ENCODE measurements at places on chromosomes 13 and 19.

GRCh38 chr19:47792616-47793015 lies 11.7 kb downstream of the TPRX1 start:
- DNase-seq = no peak

DNA sequence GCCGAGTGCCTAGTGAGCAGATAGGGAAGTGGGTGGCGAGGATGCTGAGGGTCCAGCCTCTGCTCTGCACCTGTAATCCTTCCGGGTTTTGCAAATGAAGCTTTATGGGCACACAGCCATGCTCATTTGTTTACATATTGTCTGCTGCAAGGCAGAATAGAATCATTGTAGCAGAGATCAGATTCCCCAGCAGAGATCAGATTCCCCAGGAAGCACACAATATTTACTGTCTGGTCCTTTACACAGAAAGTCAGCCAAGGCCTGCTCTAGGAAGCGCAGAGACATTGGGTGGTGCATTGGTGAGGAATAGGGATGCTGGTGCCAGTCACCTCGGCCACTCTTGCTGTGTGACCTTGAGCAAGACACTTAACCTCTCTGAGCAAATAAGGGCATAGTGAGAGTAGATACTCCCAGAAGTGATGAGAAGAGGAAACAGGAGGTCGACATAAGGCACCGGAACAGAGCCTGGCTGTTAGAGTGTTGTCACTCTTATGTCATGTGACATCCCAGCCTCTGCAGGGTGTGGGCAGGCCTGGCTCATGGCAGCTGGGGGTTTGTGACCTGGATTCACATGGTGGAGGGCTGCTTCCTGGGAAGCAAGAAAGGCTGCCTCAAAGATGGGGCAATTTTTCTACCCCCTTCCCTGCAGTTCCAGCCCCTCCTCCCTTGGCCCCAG lies 25.6 kb downstream of the CARM1 start:
- no peak for DNase-seq

DNA sequence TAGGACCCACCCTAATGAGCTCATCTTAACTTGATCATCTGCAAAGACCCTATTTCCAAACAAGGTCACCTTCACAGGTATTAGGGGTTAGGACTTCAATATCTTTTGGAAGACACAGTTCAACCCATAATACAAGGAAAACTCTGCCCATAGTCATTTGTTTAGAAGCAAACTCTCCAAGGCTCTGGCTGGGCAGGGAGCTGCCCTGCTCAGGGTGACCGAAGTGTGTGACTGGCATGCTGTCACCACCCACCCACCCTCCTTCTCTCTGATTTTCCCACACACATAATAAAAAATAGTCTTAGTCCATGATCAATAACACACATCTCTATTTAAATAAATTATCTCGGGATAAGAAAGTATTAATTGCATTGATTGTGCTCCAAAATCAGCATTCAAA lies 161.1 kb downstream of the KCTD15 start:
- no peak for DNase-seq

DNA sequence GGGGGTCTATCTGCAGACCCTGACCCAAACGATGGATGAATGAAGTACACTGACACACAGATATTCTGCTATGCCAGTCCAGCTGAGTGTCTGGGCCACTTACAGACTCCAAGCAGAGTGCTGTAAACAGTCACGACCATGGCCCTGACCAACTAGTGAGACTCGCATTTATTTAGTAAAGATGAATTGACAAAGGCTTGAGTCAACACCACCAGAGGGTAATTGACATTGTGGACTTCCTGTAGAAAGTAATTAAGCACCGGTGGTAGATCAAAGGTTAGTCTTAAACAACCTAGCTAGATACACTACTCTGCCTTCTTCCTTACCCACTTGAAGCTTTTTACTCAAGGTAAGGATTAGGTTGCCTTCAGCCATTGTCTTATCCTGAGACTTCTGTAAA lies 63.4 kb upstream of the KPNA3 start:
- no peak for DNase-seq

GRCh38 chr13:61024046-61024445 lies 391.6 kb downstream of the PCDH20 start:
- DNase-seq = no peak

GRCh38 chr13:113734099-113734825 lies 24.8 kb upstream of the TMEM255B start:
- DNase-seq = no peak

DNA sequence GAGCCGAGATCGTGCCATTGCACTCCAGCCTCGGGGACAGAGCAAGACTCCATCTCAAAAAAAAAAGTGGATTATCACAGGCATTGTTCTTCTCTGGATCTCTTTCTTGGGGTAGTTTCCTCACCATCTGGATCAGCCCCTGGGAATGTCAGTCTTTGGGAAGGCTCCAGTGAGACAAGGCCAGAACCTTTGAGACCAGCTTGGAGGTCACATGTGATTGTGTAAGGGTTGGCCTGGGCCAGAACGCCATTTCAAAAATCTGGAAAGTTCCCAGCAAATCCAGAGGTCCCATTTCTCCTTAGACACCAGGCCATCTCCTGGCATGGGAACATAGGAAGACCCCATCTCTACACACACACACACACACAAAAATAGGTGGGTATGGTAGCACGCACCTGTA lies 14.2 kb upstream of the ANGPTL8 start:
- DNase-seq = no peak

GRCh38 chr19:40778706-40779284 lies 748 bp downstream of the RAB4B start:
- no peak for DNase-seq

DNA sequence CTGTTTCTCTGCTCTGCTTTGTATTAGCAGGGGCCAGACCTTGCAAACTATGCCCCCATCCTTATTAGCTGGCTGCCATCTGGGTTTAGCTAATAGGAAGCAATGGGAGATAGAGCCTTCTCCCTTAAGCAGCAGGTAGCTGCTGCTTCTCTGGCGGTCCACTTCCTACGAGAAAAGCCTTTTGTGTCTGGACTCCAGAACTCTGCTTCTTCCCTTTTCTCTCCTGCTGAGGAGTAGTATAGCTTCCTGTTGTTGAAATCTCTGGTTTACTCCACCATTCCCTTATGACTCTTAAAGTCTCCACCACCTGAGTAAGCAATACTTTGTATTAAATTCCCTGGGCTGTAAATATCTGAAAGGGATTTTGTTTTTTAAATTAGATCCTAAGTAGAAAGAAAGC lies 147.1 kb downstream of the DNAJC15 start:
- no peak for DNase-seq

DNA sequence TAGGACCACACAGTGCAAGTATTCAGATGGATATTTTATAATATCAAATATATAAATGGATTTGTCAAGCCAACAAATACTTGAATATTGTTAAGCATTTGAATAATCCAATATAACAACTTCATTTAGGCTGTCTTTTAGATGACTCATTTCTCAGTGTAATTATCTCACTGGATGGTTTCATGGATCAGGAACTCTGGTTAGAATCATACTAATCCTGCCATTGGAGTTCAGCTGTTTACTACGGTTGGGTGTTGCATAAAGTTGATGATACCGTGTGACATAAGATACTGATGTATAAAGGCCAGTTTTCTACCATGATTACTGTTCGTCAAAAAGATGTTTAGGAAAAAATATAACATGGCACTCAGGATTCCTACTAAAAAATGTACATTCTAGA lies 196.3 kb downstream of the TSHZ3 start:
- DNase-seq = no peak

DNA sequence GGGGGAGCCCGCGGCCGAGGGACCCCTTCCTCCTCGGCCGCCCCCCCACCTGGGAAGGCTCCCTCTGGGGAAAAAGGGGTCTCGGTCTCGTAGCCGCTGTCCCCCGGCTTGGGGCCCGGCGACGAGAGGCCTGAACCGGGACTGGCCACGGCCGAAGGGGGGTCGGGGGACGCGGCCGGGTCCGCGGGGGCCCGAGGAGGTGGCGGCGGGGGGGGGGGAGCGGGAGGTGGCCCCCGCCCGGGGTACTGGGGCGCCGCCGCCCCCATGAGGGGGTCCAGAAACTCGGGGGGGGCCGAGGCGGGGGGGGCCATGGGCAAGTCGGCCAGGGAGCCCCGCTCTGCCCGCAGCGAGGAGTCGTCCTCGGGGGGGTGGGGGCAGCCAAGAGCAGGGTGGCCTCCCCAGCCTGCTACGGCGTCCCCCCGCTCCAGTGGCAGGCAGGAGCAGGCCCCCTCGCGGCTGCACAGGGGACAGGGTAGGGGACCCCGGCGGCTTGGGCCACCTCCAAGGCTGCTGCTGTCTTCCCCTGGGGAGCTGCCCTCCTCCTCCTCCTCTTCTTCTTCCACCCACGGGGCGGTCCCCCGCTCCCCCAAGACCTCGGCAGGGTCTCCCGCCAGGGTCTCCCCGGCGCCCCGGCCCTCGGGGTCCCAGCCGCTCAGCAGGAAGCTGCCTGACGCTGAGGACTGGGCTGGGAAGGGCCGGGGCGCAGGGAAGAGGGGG lies 12.9 kb downstream of the LMTK3 start:
- DNase-seq = no peak
